Suppressor macrophage (primary cell): ENCODE measurements at places on chromosomes 11 and 22.

DNA sequence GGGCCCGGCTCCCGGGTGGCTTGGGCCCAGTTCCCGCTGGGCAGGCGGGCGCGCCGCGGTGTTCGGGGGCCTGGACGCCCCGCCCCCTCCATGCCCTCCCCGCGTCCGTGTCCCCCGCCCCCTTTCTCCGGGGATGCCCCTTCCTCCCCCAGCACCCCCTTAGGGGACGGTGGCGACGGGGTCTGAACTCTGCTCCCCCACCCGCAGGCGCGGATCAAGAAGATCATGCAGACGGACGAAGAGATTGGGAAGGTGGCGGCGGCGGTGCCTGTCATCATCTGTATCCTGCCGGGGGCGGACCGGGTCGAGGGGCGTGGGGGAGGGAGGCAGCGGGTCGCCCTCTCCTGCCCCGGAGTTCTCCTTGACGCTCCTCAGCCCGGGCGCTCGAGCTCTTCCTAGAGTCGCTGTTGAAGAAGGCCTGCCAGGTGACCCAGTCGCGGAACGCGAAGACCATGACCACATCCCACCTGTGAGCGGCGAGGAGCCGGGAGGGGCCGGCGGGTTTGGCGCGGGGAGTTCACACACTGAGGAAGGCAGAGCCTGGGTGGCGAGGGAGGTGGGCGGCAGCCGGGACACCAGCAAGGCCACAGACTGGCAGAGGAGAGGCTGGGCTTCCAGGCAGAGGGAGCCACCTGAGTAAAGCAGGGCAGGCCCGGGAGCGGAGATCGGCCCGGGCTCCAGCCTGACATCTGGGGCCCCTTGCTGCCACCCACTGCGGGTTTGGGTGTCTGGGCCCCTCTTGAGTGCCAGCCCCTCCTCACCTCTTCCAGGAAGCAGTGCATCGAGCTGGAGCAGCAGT is 546 bp downstream of the DRAP1 start:
- DNase-seq, result peak; percentile 41

DNA sequence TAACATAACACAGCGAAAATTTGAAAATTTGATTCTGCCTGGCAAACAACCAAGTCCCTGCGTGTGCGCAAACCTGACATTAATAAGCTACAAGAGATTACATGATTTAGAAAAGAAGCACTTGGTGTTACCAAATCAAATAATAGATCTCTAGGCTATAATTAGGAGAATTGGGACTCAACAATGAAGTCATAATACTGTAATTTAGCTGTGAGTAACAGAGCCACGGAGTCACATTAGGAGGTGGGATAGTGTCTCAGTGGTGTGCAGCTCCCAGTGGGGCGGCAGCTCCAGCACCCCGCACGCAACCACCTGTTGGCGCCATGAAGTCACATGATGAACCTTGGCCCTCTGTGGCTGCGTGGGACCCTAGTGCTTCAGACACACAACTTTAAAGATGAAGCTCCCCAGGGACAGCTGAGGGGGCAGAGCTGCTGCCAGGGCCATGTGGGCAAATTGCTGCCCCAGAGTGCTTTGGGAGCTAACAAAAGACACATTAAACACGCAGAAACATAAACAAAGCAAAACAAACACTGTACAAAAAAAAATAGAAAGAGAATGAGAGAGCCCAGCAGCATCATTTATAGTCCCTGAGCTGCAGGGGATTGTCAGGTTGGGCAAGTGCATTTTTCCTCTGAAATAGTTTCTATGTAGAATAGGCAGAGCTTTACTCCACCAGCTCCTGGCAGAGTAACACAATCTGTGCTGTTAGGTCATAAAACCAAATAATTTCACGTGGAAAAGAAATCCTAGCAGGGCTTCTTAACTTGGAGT is 605.6 kb downstream of the SOX6 start:
- no peak for DNase-seq

GRCh38 chr11:103541186-103541795 is 432.1 kb downstream of the DYNC2H1 start:
- DNase-seq, result no peak

DNA sequence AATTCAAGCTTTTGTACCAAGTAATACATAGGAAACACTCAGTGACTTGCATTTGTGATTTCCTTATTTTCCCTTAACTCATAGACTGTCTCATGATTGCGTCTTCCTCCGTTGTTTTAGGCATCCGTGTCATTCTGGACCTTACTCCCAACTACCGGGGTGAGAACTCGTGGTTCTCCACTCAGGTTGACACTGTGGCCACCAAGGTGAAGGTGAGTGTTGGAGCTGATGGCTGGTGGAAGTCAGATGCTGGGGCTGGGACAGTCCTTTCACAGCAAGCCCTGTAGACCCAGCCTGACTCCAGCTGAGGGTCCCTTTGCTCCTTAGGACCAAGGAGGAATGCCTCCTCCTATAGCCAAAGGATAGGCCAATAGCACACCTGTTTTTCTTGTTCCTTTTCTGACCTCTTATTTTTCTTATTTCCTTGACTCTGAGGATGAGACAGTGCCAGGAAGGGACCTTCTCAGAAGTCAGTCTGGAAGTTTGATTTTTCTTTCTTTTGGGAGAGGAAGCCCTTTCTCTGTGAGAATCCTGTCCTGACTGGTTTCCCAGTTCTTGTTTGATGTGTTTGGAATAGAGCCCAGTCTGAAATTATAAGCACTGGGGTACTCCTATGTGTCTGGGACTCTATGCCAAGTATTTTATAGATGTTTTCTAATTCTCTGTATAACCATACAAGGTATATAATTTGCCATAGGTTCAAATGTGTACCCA is 2.2 kb downstream of the SLC3A2 start:
- no peak for DNase-seq

DNA sequence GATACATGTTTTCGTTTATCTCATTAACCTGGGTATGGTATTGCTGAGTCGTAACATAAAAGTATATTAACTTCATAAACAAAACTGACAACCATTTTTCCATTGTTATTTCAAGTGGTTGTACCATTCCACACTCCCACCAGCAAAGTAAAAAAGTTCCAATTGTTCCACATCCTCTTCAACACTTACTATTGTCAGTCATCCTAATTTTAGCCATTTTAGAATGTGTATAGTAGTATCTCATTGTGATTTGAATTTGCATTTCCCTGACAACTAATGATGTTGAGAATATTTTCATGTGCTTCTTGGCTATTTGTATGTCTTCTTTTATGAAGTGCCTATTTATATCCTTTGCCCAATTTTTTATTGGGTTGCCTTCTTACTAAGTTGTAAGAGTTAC is 10.5 kb upstream of the CD3E start:
- DNase-seq, result no peak

DNA sequence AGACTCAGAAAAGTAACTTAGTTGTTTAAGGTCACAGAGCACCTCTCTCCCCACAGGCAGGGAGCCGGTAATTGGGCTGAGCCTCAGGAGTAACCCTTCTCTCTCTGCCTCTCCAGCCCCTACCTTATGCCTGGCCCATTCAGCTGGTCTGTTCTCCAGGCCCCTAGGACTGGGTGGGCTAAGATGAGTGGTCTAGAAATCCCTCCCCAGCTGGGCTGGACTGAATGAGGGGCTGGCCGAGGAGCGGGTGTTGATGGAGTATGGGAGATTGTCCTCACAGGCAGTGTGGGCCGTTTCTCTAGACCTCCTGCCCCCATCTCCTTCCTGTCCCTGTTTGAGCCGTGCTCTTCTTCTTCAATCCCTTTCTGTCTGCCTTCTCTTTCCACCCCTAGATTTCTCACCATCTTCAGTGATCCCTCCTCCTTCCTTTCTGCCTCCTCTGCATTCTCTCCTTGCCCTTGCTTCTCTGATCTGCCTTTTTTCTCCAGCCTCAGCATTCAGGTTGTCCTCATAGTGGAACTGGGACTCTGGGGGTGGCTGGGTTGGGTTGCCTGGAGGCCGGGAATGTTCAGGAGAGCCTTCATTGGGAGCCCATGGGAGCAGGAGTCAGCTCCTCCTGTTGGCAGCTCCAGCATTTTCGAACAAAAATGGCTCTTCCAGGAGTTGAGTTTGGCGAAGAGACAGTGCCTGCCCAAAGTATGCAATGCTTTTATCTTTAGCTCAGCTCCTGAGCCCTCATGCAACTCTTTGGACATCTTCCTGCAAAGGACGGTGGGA is 7.6 kb downstream of the ST3GAL4 start:
- no peak for DNase-seq

- no peak for DNase-seq
These were observed 64.8 kb downstream of the RPUSD4 start for GRCh38 chr11:126146454-126147192.

GRCh38 chr11:76910620-76911414 is 50.1 kb downstream of the ACER3 start:
- DNase-seq, result no peak

- peak; percentile 40 for DNase-seq
These were observed 28.8 kb downstream of the ACER3 start for GRCh38 chr11:76889411-76889975.

DNA sequence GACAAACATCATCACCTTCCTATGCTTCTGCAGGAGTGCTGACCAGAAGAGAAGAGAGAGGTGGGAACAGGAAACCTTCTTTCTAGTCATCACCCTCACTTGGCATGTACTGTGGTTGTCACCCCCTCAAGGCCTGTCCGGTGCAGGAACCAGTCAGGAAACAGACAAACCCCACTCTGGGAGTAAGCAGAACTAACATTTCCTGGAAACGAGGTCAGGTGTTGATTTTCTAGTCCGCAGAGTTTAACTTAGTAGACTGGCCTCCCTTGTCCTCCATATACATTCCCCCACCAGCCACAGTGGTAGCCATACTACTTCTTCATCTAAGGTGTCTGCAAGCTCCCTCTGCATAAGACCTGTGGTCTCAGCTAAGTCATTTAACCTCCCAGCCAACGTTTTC is 80.7 kb upstream of the NCAM1 start:
- no peak for DNase-seq

GRCh38 chr11:57370251-57370650 is 10.7 kb downstream of the PRG3 start:
- no peak for DNase-seq

DNA sequence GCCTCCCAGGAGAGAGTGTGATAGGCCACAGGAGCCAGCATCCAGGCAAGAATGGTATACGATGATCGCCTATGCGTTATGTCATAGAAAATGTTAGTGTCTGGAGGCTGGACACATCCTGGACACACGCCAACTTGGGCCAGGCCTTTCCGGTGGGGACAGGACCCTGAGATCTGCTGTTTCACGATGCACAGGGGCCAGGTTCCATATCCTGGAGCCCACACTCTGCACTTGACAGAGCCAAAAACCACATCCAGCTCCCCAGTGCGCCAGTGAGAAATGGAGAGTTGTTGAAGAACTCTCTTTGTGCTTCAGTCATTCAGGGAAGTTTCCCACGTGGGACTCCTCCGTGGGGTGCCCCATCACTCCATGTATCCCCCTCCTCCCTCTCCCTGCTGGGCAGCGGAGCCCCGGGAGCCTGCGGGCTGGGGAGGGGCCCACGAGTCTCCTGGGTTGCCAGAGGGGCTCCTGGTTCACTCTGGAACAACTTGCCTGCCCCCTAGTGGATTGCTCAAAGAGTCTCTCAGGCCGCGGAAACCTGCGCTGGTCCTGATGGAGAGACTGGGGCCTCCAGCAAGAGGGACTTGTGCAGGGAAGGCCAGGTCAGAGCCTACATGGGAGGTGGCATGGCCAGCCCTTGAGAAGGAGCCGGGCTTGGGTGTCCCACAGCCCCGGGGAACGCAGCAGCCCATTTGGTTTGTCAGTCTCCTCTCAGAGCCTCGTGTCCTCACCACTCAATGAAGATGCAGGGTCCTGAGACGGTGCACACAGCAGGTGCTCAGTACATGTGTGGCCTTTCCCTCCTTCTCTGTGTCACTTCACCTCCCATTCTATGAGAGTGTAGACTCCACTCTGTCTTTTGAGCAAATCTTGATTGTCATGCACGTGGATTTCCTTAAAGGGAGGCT is 10.2 kb upstream of the LRRC32 start:
- peak; percentile 85 for DNase-seq

GRCh38 chr11:12835286-12835685 is 161.1 kb downstream of the TEAD1 start:
- DNase-seq, result no peak

DNA sequence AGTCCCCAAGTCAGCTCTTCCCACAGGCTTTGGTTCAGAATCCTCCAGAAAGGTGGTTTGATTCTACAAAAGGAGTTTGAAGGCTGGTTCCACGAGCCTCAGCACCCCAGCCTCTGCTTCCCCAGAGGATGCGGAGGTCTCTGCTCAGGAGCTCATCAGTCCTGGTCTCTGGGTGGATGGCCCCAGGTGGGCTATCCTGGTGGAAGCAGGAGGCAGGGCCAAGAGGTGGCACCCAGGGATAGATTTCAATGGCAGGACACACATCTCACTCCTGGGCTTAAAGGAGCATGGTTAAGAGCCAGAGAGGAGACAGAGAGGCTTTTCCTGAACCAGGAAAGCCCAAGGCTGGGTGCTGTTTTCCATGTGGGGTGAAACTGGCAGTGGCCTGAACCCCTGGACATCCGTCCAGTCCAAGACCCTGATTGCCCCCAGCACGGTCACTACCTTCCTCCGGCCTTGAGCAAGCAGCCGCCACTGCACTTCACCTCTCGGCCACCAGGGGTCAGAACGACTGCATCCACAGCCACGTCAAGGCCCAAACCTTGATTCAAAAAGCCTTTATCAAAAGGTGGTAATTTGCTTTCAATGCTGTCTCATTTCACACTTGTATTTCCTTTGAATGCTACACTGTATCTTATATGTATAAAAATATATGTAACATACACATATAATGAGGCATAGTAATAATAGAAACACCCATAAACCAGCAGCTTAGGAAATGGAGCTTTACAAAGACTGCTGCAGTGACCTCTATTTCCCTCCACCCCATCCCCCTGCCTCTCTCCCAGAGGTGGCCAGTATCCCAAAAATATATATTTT is 19.3 kb upstream of the FXYD2 start:
- peak; percentile 90 for DNase-seq

- no peak for DNase-seq
These were observed 2.3 kb upstream of the SYVN1 start for GRCh38 chr11:65136515-65137096.
